ENCODE measurements at places on chromosomes 7 and 10. TPM values are rescaled to one million over a fixed set of nuclear protein-coding genes. Genes with fewer than 3 reads are reported as not detected.
A peak's percentile ranks its signal among the peaks of the same experiment; 100 is the strongest.

GRCh38 chr10:110650265-110650668 is 6.1 kb downstream of the RBM20 start:
- no peak for DNase-seq

DNA sequence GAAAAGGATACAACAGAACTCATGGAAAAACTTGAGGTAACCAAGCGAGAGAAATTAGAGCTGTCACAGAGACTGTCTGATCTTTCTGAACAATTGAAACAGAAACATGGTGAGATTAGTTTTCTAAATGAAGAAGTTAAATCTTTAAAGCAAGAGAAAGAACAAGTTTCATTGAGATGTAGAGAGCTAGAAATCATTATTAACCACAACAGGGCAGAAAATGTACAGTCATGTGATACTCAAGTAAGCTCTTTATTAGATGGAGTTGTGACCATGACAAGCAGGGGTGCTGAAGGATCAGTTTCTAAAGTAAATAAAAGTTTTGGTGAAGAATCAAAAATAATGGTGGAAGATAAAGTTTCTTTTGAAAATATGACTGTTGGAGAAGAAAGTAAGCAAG is 62.1 kb downstream of the AKAP9 start:
- DNase-seq, result no peak

DNA sequence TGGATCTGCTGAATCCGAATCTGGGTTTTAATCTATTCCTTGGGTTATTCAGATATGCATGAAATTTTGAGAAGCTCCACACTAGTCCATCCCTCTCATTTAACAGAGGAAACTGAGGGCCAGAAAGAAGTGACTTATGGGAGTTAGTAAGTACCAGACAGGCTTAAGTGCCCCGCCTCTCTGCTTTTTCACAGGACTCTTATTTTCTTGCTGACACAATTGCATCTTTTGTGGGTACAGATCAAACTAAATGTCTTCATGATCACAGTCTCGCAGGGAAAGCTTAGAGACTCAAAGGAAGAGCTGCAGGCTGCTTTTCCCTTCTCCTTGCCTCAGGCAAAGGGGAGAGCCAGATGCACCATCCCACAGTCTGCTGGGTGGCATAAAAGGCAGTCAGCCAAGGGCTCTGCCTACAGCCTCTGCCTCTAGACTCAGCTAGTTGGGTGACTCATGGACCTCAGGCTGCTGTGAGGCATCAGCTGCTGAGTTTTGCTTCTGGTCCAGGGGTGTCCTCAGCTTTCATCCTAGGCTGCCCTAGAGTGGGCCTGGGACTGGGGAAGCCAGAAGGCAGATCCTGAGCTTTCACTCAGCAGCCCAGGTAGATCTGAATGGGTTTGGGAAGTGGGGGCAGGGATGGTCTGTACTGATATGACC is 11.6 kb downstream of the GOLGA7B start:
- DNase-seq, result no peak

- DNase-seq, result peak; percentile 83
Measured at GRCh38 chr10:44981172-44982113, 2.8 kb upstream of the DEPP1 start.

GRCh38 chr10:63553473-63553872 is 32.3 kb downstream of the REEP3 start:
- DNase-seq, result no peak

DNA sequence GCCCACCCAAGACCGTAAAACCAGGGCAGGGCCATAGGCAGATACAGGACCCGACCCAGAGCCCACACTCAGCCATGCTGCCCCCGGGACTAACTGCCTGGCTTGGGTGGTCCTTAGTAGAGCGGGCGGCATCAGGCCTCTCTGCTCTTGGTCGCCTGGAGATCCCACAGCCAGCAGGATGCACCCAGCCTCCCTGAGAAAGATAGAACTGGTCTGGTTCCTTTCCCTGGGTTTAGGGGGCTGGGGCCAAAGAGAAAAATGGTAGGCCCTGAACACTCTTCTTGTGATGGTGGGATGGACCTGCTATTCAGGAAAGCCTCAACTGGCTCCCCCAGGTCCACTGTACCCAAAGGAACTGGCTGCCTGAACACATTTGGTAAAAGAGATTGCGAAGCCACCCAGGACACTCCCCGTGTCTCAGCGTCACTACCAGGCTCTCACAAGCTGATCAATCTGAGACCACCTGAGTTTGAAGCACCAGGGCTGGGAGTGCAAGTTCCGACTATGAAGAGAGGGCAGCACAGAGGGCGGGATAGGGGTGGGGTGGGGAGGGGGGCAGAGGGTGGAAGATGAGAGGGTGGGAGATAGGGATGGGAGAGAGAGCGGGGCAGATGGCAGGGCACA is 591.5 kb downstream of the DNAJB6 start:
- no peak for DNase-seq

- DNase-seq, result no peak
Measured at GRCh38 chr10:78717200-78717599, 351.6 kb upstream of the ZMIZ1 start.

GRCh38 chr7:26910221-26910620 is 45.8 kb upstream of the SKAP2 start:
- no peak for DNase-seq

DNA sequence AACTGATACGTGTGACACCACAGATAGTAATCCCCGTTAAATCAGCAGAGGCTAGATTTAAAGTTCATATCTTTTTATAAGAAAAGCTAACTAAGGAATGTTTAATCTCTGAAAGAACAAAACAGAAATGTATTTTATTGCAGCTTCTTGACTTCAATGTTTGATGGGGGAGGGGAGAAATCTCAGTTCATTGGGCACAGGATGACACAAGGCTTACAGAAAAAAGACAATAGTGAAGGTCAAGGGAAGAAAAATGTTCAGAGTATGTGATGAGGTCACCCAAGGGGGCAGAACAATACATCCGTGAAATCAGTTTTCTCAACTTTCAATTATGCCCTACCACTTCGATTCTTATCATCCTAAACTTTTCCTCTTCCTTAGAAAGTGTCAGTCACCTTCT is 102.9 kb downstream of the ELAPOR2 start:
- no peak for DNase-seq

DNA sequence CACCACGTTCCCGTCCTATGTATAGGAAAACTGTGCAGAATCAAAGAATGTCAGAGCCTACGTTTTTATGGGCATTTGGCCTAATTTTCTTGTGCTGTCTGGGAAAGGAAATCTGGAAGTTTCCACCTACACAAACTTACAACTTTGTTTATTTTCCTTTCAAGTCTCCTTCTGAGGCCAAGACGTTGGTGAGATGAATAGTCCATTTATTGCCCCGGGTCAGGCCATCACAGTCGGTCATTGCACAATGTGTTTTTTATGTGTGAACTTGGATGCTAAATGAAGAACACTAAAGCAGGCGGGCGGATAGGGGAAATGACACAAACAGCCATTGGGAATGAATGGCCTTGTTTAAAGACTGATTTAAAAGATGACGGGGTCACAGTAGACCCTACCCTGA is 38.6 kb downstream of the TRIL start:
- DNase-seq, result no peak

- no peak for DNase-seq
Measured at GRCh38 chr10:126730856-126731609, 60.5 kb upstream of the C10orf90 start.

DNA sequence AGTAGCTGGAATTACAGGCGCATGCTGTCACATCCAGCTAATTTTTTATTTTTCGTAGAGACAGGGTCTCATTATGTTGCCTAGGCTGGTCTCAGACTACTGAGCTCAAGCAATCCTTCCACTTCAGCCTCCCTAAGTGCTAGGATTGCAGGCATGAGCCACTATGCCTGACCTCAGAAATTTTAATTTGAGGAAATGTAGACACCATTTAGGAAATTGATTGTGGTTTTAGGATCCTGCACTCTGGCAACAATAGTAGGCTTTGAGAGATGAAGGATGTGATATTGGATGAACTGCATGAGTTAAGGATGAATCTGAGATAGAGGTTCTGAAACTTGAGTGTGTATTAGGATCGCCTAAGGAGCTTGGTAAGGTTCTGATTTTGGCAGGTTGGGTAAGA is 66.5 kb downstream of the PPP1R9A start:
- DNase-seq, result no peak

DNA sequence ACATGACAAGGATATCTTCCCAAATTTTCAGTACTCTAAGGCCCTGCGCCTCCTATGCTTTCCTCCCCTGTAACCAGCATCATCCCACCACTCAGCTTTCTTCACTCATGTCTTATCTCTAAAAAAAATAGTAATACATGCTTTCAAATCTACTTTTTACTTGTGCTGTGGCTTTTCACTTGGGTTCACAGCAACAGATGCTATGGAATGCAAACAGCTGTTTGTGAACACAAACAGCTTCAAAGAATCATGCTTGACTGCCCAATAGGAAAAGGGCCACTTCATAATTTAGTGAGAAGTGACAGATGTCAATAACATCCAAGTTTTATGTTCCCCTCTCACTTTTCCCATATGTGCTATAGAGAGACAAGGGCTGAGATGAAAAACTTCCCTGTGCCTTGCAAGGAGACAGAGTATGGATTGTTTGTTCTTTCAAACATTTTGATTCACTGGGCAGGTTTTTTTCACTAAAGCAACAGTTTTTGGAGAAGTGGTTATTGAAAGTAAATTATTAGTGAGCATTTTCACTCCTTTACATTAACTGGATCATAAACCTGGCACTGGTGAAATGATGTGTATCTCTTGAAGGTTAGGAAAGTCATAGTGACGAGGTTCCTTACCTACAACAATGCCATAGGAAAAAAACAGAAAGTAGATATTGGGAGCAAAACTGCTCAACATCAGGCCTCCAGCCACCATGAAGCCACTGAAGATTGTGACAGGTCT is 37.3 kb downstream of the SLC16A9 start:
- DNase-seq, result no peak

DNA sequence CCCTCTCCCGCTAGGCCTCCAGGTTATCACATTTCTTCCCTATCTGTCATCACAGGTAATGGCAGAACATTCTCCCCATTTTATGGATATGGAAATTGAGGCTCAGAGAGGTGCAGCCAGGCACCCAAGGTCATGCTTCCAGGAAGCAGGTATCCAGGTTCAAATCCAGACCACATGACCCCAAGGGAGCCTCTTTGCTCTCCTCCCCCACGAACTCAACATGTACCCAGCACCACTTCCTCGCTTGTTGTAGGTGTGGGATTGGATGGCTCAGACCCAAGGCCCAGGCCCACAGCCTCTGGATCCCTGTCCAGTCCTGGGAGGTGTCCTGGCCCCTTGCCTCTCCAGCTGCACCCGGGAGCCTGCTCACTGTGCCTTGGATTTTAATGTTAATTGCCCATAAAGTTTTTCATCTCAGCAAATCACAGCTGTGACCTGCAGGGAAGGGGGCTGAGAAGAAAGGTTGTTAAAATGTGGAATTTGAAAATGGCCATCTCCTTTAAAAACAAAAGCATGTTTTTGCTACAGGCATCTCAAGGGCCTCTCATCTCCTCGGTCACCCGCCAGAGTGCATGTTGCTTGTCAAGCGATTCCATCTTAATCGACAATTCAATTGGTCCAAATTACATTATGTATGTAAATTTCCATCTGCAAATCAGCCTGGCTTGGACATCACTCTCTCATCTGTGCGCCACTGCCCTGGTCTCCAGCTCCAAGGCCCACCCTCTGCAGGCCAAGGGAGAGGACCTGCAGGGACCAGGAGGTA is 205.4 kb upstream of the ZMIZ1 start:
- DNase-seq, result no peak

GRCh38 chr7:7670490-7670889 is 29.9 kb downstream of the UMAD1 start:
- DNase-seq, result no peak

DNA sequence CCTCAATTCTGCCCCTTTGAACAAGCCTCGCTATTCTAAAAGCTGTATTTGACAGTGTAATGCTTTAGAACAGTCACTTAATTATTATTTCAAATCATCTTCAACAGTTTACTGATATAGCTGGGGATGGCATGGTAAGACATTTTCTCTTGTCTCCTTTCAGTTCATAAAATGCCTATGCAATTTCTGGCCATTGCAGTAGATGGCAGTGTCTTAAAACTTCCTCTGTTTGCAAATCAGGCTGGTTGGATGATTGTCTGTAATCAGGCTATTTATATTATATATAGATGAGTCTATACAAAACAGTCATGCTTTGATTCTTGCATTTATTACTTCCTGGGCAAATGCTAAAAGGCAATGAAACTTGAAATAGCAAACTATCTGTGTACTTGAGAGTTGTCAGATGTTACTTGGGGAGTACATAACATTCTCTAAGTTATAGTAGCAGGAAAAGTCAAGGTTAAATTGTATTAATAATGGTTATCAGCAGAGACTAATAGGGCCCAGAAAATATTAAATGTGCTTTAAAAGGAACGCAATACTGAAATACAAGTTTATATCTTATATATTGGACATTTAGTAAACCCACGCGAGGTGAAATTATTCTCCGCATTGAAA is 55.5 kb upstream of the LHFPL3 start:
- DNase-seq, result no peak

- no peak for DNase-seq
Measured at GRCh38 chr10:26361971-26362370, 76.2 kb upstream of the APBB1IP start.

GRCh38 chr7:136016649-136017395 is 39.7 kb upstream of the MTPN start:
- no peak for DNase-seq

- DNase-seq, result no peak
Measured at GRCh38 chr10:35933940-35934641, 292.0 kb upstream of the FZD8 start.

GRCh38 chr7:105830405-105831301 is 45.7 kb downstream of the ATXN7L1 start:
- no peak for DNase-seq

The CALHM1 gene
- not detected for total RNA-seq

The CAPZA2 gene
- total RNA-seq, result 234 TPM

The BAIAP2L1 gene
- 3.0 TPM for total RNA-seq

The SLC29A3 gene
- total RNA-seq, result 6.2 TPM

The IFIT3 gene
- total RNA-seq, result 8.0 TPM

The ADO gene
- total RNA-seq, result 17.4 TPM

Measured in sigmoid colon (tissue), 7 donors.